ENCODE measurements at places on chromosomes 6 and 20.

GRCh38 chr6:142374965-142375733 lies 73.3 kb downstream of the ADGRG6 start:
- peak; percentile 47 for DNase-seq

DNA sequence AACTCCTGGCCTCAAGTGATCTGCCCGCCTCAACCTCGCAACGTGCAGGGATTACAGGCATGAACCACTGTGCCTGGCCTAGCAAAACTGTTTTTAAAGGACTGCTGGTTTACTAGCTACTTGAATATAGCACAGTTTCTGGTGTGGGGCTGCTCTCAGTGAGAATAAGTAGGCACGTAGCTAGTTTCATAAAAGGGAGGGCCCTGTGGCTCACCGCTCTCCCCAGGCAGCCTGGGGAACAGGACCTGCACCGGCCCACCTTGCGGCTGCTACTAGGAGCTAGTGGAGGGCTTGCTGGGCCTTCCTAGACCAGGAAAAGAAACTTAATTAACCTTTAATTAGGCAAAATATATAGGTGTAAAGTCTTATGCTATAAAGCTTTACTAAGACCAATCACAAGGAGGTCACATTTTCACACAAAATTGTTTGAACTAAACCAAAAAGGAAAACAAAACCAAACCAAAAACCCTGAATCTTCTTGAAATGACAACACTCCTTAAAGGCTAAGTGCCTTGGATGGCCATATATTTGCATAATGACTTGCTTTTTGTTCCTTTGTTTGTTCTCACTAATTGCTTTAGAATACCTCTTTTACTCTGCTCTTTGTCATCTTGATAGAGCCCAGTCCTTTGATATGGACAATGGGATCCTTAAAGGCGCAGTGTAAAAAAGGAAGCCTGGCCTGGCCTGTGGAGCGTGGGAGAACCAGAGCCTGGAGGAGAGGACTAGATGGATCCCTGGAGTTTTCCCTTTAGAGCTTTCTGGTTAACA lies 69.5 kb upstream of the SAMD5 start:
- no peak for DNase-seq

DNA sequence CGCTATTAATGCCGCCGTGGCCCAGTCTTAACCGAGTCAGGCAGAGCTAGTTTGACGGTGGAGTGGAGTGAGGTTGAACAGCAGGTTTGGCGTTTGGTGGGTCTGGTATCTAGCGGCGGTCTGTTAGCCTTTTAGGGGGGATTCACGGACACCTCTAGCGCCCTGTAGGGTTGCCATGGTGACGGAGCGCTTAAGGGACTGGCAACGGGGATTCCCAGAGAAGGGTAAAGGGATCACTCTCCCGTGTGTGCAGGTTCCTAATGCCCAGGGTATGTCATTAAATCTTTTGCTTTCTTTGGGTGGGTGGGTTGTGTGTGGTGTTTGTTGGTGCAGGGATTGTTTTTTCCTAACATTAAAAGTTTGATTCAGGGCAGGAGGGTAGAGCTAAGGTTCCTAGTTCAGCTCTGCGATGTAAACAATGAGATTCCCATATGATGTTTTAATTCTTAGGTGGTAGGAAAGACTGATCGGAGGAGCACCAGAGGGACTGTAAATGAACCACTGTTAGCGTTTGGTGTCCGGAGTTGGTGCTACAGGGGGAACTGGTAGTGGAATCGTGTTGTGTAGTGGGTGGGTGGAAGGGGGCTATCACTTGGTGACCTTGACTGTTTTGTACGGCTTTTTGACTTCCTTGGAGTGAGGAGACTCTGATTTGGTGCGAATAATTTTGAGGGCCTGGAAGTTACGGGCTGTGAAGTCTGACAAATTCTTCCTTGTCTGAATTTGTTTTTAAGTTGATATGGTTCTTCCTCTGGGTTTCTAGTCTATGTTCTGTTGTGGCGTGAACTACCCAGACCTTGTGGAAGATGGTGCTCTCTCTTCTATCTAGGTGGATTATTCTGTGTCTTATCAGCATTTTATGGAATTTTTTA lies 5.0 kb downstream of the BRD2 start:
- DNase-seq, result no peak

GRCh38 chr6:28485482-28485881 lies 30.1 kb downstream of the GPX6 start:
- no peak for DNase-seq

DNA sequence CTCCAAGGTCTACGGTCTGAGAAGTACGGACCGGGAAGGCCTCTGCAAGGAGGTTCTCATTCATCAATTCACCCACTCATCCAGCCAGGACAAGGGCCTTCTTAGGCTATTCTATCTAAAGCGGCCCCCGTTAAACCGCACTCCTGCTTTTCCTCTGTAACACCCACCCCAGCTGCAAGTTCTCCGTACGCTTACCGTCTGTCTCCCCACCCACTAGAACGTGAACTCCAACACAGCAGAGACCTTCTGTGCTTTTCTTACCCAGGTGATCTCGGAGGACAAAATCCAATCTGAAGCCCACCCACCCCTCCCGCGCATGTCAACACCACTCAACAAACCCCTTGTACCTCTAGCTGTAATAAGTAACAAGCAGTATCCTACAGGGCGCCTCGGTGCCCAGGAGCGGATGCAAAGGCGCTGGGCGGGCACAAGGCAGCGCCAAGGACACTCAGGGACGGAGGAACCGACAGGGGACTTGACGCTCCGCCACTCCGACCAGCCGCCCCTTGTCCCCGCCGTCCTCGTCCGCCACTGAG lies 351 bp downstream of the AURKA start:
- peak; percentile 9 for DNase-seq

- no peak for DNase-seq
Observed at GRCh38 chr6:147040121-147040910, 163.9 kb upstream of the STXBP5 start.

GRCh38 chr6:41577356-41578216 lies 31.4 kb downstream of the FOXP4 start:
- peak; percentile 71 for DNase-seq

DNA sequence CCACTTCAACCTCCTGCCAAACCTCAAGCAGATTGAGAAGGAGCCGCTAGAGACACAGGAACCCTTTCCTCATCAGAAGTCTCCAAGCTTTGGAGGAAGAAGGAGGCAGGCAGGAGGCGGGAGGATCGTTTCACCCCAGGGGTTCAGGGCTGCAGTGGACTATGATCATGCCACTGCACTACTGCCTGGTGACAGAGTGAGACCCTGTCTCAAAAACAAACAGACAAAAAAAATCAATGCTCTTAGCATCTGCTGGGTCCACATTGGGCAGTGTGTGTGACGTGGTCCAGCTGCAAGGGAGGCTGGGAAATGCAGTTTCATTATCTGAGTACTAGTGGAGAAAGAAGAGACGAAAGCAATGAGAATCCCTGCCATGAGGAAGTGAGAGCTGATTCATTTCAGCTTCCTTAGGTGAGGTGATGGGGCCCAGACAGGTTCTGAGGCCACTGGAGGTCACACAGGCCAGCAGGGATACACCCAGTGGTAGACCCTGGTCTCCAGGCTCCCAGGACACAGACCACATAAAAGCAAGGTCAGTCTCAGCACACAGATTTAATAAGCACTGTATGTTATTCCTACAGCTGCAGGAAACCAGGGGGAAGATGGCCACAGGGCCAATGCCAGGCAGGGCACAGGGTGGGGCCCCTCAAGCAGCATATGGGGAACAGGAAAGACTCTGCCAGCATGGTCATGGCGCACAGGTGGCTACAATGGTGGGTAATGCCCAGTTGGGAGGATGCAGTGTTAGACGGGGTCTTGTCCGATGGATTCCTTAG lies 4.3 kb downstream of the GFRA4 start:
- DNase-seq, result no peak

DNA sequence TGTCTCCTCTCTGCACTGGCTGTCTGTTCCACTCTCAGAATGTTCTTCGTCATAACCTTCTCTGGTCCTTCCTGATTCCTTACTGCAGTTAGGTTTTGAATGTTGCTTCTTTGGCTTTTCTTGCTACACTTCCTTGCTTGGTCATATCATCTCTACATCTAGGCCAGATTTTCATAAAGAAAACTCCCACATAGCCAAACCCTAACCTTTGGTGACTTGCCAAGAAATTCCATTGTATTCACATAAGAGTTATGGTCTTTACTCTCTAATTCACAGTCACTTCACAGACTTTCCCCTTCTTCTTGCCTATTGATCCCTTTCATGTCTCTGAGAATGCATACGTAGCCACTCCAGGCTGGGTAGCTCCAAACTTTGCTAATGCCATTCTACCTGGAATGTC lies 41.9 kb upstream of the SIM1 start:
- DNase-seq, result no peak

DNA sequence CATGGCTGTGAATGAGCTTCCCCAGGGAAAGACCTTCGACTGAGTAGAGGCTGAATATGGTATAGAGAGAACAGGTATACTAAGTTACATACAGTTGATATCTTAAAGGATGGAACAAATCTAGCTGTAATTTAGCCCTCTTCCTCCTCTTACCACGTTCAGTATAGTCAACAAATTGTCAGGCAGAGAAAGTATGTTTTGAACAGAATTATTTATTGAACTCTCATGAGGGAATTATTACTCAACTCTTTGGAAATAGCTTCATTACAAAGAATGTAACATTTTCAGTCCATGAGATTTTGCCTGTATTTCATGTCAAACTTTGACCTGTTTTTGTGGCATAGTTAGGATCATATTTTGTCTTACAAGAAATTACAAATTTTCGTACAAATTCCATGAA lies 63.0 kb downstream of the SH3BGRL2 start:
- no peak for DNase-seq

- DNase-seq, result no peak
Observed at GRCh38 chr6:119501798-119502483, 152.4 kb upstream of the MAN1A1 start.

- no peak for DNase-seq
Observed at GRCh38 chr6:37612475-37612874, 85.2 kb downstream of the MDGA1 start.

DNA sequence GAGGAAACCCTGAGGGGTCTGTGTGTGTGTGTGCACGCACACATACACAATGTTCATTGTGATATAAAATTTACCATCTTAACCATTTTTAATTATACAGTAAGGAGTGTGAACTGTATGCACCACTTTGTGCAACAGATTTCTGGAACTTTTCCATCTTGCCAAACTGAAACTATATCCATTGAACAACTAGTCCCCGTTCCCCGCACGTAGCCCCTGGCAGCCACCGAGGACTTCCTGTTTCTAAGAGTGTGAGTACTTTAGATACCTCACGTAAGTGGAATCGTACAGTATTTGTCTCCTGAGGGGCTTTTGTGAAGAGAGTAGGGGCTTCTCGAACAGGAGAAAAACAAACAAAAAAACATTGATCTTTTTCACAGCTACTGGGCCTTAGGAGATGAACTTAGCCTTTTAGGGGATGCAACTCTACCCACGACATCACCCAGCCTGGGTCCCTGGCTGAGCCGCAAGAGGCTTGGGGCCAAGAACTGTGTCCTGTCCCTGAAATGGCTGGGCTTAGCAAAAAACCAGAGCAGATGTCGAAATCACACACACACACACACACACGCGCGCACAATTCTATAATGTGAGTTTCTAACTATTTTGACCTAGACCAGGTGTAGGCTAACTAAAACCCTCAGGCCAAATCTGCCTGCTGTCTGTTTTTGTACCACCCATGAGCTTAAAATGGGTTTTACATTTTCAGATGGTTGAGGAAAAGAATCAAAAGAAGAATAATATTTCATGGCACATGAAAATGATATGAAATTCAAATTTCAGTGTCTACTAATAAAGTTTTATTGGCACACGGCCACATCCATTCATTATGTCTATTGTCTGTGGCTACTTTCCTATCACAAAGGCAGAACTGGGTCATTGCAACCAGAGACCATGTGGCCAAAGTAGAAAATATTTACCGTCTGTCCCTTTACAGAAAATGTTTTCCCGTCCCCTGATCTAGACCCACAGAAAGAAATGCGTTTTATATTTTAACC lies 144.2 kb downstream of the EYA2 start:
- DNase-seq, result no peak

- DNase-seq, result no peak
Observed at GRCh38 chr6:125306756-125307149, 5.0 kb upstream of the HDDC2 start.

DNA sequence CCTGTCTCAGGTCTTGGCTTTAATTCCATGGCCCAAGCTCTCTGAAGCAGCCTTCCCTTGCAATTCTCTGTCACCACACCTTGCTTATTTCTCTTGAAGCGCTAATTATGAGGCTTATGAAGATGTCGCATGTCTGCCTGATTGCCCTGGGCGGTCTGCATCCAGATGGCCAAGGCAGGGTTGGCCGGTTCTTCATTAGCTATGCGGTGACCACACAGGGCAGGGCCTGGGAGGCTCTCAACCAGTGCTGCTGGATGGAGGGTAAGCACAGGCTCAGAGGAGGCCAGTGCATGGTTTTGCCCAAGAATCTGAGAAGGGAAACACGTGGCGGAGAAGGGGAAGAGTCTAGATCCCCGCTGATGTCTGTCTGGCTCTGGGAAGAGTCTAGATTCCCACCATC lies 528.7 kb downstream of the CDH26 start:
- no peak for DNase-seq

- peak; percentile 16 for DNase-seq
Observed at GRCh38 chr6:118812970-118813369, 81.0 kb upstream of the ASF1A start.

DNA sequence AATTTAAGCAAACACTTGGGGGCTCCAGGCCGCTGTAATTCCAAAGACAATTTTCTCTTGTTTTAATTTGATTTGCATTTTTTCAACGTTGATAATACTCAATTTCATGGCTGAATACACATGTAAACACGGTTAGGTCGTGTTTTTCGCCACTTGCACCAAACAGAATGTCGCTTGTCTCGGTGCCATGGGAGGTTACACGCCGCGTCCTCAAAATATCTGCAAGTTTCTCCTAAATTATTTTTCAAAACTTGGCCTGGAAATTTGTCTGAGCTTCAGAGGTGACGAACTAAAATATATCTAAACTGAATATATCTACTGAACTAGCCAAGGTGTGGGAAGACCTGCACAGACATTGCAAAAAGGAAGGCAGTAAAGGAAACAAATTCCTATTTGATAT lies 15.0 kb downstream of the FOXA2 start:
- no peak for DNase-seq

DNA sequence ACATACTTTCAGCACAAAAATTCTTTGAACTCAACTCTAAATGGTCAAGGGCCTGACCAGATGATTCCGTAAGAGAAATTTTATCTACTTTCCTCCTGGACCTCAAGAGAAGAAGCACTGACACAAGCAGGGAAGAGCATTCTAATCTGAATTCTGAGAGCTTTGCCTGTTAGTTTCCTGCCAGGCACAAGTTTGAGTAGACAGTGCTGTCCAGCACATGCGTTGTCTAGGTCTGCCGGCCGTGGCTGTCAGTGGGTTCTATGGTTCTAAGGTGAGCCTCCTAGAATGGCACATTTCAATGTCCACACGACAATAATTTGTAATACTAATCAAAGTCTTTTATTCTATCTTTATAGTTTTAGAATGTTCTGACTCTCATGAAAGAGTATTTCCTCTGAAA lies 91.9 kb downstream of the RFPL4B start:
- DNase-seq, result no peak

GRCh38 chr6:63543001-63543400 lies 29.3 kb upstream of the LOC128125822 start:
- DNase-seq, result no peak

GRCh38 chr6:42694586-42694985 lies 27.8 kb downstream of the PRPH2 start:
- peak; percentile 63 for DNase-seq
